ENCODE measurements at places on chromosomes 1 and 21.

- DNase-seq: no peak
Observed at GRCh38 chr1:74579425-74579824, 67.0 kb upstream of the LRRC53 start.

GRCh38 chr1:21344750-21345443 lies 54.6 kb upstream of the ECE1 start:
- DNase-seq: no peak

DNA sequence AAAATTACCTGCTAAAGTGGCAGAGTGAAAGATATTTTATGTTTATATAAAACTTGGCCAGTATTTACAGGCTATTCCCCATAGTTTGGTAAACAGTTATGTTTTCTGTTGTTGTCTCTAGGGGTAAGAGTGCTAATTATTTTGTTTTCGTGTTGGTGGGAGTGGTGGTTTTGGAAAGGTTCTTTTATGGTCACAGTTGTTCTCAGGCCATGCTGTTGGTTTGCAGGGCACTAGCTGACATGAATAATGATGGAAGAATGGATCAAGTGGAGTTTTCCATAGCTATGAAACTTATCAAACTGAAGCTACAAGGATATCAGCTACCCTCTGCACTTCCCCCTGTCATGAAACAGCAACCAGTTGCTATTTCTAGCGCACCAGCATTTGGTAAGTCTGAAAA lies 92.5 kb downstream of the ITSN1 start:
- no peak for DNase-seq

DNA sequence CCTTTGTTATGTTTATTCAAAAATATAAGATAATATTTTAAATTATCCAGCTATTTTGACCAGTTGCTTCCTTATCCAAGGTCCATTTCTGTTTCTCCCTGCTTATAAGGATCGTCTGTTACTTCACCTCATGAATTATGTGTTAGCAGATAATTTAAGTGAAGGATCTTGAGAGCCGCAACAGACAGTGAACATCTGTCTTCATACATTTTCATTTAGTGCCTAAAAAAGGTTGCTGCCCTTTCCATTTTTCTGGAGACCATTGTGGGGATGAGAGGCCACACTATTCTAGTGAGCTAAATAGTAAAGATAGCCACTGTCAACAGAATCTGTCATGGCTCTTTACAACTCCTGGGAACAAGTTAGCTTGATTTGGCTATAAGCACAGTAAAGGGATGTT lies 154.0 kb downstream of the CLEC20A start:
- DNase-seq: no peak

DNA sequence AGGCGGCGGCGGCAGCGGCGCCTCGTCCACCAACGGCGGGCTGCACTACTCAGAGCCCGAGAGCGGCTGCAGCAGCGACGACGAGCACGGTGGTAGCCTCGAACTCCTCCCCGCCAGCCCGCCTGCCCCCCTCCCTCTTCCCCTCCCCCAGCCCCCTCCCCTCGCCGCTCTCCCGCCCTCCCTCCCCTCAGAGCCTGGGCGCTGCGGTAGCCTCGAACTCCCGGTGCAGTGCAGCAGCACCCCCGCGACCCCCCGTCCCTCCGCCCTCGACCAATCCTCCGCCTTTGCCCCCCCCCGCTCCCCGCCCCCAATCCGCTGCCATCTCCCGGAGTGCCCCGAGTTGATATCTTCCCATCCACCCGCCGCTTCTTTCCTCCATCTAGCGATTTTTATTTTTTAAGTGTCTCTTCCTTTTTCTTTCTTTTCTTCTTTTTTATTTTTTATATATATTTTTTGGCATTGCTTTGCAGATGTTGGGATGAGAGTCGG lies 516 bp downstream of the RCOR3 start:
- DNase-seq: no peak

GRCh38 chr1:94708811-94709210 lies 111.3 kb upstream of the SLC44A3 start:
- DNase-seq: no peak

GRCh38 chr21:43211760-43212115 lies 42.9 kb downstream of the CRYAA start:
- no peak for DNase-seq

GRCh38 chr1:223289621-223290020 lies 74.4 kb downstream of the SUSD4 start:
- no peak for DNase-seq

GRCh38 chr1:54110996-54111395 lies 41.8 kb downstream of the CDCP2 start:
- DNase-seq: no peak

- no peak for DNase-seq
Observed at GRCh38 chr1:48675251-48675650, 101.4 kb downstream of the BEND5 start.

DNA sequence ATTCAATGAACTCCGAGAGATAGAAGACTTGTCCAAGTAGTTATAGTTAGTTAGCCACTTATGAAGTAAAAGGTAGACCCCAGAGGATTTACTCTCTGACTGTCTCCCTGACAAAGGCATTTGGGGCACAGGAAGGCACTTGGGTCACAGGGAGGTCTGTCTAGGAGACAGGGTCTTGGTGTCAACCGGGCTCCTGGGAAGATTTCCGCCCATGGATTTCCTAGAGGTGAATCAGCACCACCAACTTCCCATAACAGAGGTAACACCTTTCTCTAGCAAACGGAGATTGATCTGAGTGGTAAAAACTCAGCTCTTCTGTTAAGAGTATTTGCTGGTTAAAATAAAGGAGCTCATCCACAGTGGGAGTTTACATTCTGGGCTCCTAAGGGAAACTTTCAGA lies 16.4 kb downstream of the CCN1 start:
- no peak for DNase-seq

GRCh38 chr1:9078015-9078751 lies 8.7 kb upstream of the SLC2A5 start:
- no peak for DNase-seq

GRCh38 chr1:236154671-236155398 lies 12.5 kb downstream of the GPR137B start:
- no peak for DNase-seq

GRCh38 chr1:91754348-91754747 lies 131.6 kb downstream of the TGFBR3 start:
- DNase-seq: no peak

- DNase-seq: no peak
Observed at GRCh38 chr21:42599486-42599885, 53.9 kb upstream of the PDE9A start.

DNA sequence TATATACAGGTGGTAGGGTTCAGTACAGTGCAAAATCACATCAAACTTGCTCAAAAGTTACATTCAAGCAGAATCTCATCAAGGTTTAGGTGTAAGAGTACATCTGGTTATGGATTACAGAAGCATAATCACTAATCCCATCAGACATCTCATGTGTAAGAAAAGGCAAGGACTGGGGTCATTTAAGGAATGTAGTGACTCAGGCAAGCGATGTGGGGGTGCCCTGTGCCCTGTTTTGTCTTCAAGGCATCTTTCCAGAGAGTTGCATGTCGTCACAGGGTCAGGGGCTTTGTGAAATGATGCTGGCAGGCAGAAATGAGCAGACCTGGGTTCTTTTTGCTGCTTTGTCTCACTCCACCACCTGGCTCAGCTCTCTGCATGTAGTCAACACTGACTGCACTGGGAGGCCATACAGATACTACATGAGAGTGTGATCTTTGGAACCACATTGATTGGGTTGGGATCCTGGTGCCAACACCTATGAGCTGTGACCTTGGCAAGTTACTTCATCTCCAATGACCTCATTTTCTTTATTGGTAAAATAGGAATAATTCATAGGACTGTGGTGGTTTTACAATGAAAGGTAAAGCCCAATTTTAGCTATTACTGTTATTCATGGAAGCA lies 8.2 kb upstream of the HHIPL2 start:
- DNase-seq: no peak

- no peak for DNase-seq
Observed at GRCh38 chr1:92446546-92446945, 40.2 kb downstream of the GFI1 start.

GRCh38 chr1:117405042-117405441 lies 37.8 kb downstream of the MAN1A2 start:
- DNase-seq: no peak

DNA sequence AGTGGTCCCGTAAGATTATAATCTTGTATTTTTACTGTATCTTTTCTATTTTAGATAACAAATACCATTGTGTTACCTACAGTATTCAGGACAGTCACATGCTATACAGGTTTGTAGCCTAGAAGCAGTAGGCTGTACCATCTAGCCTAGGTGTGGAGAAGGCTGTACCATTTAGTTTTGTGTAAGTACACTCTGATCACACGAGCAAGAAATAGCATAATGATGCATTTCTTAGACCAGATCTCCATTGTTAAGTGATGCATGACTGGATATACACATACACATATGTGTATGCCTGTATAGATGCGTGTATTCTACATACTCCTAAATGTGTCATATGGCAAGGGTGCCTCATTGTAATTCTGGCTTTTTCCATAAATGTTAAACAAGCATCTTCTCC lies 33.9 kb downstream of the GALNT2 start:
- no peak for DNase-seq

- DNase-seq: no peak
Observed at GRCh38 chr1:180166436-180166800, 11.7 kb downstream of the QSOX1 start.

DNA sequence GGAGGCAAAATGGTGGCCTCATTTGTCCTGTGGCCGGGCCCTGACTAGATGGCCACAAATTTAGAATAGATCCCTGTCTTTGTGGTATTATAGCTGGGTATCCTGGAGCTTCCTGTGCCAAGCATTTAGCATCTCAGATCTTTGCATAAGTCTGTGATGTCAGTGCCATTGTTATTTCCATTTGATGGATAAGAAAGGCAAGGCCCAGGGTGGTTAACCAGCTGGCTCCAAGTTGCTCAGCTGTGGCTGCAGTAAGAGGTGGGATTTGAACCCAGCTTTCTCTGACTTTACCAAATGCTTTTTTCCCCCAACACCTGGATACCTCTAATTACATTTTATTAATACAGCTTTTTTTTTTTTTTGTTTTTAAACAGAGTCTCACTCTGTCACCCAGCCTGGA lies 11.7 kb upstream of the TNFRSF8 start:
- DNase-seq: no peak

GRCh38 chr1:246579818-246580217 lies 13.6 kb downstream of the CNST start:
- no peak for DNase-seq

GRCh38 chr21:31566064-31566463 lies 93.4 kb upstream of the SOD1 start:
- no peak for DNase-seq

DNA sequence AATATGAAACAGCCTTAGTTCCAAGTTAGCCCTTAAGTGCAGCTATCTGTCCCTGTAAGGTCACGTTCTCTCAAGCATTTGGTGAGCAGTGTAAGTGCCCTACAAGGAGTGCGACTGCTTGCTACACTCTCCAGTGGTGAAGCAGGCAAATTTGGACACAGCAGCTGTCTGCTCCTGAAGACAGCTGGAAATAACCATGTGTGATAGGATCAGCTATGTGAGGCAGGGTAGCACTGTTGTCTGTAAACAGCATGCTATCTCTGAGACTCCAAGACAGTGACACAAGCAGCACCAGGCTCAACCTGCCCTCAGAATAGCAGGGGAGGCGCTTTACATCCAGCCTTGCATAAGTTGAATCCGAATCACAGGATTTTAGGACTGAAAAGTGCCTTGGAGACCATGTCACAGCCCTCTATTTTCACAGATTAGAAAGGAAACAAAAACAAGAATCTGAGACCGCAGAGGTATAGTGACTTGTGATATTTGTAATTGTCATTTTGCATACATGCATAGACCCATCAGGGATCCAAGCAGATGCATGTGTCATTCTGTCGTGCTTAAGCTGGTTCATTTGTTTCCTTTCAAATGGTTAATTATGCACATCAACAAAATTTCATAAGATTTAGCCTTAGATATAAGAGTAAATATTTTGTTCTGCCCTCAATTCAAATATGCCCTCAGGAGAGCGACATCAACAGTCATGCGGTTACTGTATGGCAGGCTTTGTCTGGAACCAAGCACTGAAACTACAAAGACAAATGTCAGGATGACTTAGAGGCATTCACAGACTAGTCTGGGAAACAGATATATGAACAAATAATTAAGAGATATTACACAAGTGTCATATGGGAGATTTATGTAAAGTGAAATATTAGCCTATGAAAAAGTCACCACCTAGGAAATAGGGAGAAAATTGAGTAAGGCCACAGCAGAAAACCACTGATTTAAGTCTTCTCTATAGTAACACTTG lies 134.9 kb upstream of the NRIP1 start:
- DNase-seq: no peak

GRCh38 chr1:228071839-228072657 lies 10.5 kb upstream of the ARF1 start:
- no peak for DNase-seq

- no peak for DNase-seq
Observed at GRCh38 chr1:212606395-212607205, 2.0 kb upstream of the ATF3 start.

GRCh38 chr1:60622486-60622885 lies 459.9 kb upstream of the NFIA start:
- no peak for DNase-seq

GRCh38 chr1:147413110-147413605 lies 128.1 kb upstream of the BCL9 start:
- DNase-seq: no peak

- DNase-seq: no peak
Observed at GRCh38 chr1:2548068-2548589, 8.0 kb upstream of the TNFRSF14 start.

- DNase-seq: no peak
Observed at GRCh38 chr1:245054105-245054504, 100.7 kb upstream of the KIF26B start.

GRCh38 chr1:79363430-79363829 lies 356.9 kb upstream of the ADGRL4 start:
- no peak for DNase-seq

DNA sequence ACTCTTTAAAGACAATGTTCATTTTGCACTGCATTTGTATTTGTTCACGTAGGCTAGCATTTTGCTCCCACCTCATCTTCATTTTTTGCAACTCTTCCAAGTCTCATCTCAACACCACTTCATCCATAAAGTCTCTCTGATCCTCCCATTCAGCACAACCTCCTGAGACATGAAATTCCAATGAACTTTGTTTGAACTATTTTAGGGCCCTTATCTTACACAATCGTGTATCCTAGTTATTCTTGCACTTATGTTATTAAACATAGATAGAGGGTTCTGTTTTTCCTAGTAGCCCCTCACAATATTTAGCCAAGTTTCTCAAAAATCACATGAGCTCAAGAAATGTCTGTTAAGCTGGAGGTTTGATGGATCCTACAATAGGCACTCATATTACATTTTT lies 500.5 kb upstream of the ADAMTS5 start:
- DNase-seq: no peak

DNA sequence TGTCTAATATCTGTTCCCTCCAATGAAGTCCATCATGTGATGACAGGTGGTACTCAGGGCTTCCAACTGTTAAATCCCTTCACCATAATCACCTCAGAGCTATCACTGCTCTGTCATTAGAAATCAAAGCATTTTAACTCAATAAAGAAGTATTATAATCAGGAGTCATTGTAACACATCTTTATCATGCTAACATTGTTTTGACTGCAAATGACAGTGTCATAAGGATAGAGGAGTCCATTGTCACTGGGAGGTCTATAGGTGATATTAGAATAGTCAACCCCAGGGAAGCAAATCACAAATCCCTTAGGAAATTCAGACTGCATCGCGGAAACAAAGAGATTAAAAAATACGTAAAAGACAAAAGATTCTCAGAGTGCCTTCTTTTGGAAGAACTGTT lies 30.8 kb downstream of the LRRC53 start:
- DNase-seq: no peak

All from cortex of kidney (tissue), 1 donor.